Activated T-cell treated with anti-CD3 and anti-CD28 coated beads, Interleukin-2, amount 50 U/mL, for 72 hours (primary cell): ENCODE measurements at places on chromosomes 12 and 14. TPM values are rescaled to one million over a fixed set of nuclear protein-coding genes. Genes with fewer than 3 reads are reported as not detected.
A peak's percentile ranks its signal among the peaks of the same experiment; 100 is the strongest.

Gene RNASE7
- total RNA-seq = not detected

Gene RD3L
- total RNA-seq = not detected

Gene ENDOU
- total RNA-seq = 0.44 TPM

Gene FIGNL2
- 0.86 TPM for total RNA-seq

Gene YY1
- 99.8 TPM for total RNA-seq

Gene KRT2
- total RNA-seq = not detected

Gene C14orf132
- total RNA-seq = 3.4 TPM

DNA sequence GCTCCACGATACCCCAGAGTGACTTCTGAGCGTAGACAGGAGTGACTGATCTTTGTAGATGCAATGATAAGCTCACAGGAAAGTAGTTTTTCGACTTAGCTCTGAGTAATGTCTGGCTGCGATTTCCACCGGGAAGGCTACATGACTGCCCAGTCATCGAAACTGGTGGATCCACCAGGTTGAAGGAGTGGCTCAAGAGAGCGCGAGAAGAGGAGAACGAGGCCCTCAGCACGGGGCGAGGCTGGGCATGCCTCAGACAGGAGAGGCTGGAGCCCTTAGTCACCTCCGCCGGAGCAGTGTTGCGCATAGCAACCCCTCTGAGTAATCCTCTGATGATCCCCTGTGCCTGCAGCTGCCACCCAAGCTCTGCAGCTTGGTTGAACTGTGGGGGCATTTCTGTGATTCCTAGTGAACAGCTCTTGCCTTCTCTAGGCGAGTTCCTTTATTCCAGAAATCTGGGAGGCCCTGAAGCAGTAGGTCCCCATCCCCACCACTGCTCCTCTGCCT lies 25.6 kb downstream of the ELK3 start:
- H3K36me3 ChIP-seq = peaks cover 19% of the 10 kb centered on the region
- H3K4me1 ChIP-seq = peaks cover 47% of the 10 kb centered on the region
- no peak overlapping the region for H3K4me3 ChIP-seq
- DNase-seq = no peak

GRCh38 chr12:38646146-38646545 lies 259.2 kb downstream of the CPNE8 start:
- no peaks in the 10 kb centered on the region for H3K36me3 ChIP-seq
- no peaks in the 10 kb centered on the region for H3K27me3 ChIP-seq
- H3K4me3 ChIP-seq = no peak overlapping the region
- H3K27ac ChIP-seq = no peak overlapping the region
- DNase-seq = no peak

GRCh38 chr14:50396631-50397389 lies at the start of gene CDKL1:
Gene CDKL1, minus strand, starts transcription at chr14:50396881. Its CDS starts 1,013 bp downstream, at chr14:50395868.
- H3K36me3 ChIP-seq = peaks cover 1% of the 10 kb centered on the region
- peaks cover 13% of the 10 kb centered on the region for H3K4me1 ChIP-seq
- H3K4me3 ChIP-seq = peak within 1 kb of the TSS; percentile 80
- H3K27ac ChIP-seq = no peak within 1 kb of the TSS

DNA sequence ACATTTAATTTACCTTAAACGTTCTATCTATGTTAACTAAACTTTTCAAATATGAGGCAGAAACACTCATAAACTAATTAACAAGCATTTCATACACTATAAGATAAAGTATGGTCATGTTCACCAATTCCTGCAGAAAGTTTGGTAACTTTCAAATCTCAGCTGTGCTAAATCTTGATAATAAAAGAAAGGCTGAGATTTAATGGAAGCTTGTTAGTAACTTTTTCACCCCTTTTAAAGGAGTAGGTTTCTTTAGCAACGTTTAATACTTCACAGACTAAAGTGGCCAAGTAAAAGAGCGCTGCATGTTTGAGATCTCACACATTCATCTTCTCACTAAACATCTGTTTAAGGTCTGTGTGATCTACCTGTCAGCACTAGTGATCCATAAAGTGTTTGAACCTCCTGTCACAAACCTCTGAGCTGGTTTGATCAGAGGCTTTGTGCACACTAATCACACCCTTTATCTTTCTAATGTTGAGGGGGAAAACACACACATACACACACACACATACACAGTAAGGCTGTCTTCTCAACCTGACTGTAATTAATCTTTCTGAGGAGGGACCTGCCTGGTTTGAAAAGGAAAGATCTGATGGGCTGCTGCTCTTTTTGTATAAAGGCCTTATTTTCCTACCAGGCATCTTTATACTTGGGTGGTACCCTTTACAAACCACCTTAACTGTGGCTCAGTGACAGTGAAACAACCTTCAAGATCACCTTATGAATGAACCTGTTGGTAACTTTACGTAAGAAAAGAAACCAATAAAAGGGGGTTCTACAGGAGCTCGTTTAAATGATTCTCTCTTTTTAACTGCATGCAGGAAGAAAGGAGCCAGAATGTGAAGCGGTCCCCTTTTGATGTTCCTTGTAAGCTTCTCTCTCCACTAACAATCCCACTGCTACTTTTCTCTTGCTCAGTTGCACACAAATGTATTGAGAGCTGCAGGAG lies 244.2 kb downstream of the SOX5 start:
- no peaks in the 10 kb centered on the region for H3K36me3 ChIP-seq
- H3K4me3 ChIP-seq = no peak overlapping the region
- no peaks in the 10 kb centered on the region for H3K27me3 ChIP-seq
- H3K27ac ChIP-seq = no peak overlapping the region
- H3K4me1 ChIP-seq = no peaks in the 10 kb centered on the region

DNA sequence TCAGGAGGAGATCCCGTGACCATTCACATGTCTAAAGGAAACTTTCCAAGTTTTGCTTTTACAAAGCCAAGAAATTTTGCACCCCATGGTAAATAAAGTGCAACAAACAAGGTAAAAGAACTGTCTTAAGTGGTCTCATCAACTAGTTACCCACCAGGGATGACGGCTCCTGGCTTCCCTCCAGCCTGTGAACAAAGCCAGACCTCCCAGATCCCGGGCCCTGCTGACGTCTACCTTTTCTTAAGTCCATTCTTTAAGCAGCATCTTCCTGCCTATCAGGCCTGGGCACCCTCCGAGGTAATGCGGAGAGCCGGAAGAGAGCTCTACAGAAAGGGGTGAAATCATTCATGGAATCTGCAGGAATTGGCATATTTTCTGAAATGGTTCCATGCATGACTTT lies 58.0 kb upstream of the DAAM1 start:
- no peaks in the 10 kb centered on the region for H3K4me1 ChIP-seq
- peaks cover 15% of the 10 kb centered on the region for H3K27me3 ChIP-seq
- no peak for DNase-seq
- no peak overlapping the region for H3K27ac ChIP-seq
- H3K4me3 ChIP-seq = no peak overlapping the region

DNA sequence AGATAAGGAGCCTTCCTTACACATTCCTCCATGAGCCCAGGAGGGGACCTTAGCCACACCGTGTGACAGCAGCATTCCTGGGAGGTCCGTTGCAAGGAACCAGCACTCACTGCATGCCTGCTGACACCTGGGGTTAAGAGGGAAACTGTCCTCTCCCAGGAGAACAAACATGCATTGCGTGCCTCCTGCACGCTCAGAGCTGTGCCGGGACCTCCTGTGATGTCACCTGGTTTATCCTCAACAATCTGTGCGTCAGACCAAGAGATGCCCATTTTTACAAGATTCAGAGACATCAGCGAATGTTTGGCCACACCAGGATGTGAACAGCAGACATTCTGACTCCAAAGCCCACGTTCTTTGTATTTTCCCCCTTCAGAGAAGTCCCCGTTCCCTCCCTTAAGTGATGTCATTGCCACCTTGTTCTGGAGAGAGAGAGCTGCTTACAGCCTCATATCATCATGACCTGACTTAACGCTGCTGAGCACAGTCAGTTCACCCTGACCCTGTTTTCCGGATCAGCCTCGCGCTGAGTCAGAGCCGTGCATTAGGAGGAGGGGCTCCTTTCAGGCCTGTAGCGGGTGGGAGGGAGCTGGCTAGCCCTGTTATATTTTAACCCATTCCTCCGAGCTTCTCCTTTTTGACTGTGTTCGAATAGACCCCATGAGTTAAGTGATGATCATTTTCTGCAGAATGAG lies 36.2 kb downstream of the TMEM120B start:
- H3K27ac ChIP-seq = no peak overlapping the region
- DNase-seq = no peak
- peaks cover 15% of the 10 kb centered on the region for H3K4me1 ChIP-seq
- H3K36me3 ChIP-seq = peaks cover 2% of the 10 kb centered on the region

DNA sequence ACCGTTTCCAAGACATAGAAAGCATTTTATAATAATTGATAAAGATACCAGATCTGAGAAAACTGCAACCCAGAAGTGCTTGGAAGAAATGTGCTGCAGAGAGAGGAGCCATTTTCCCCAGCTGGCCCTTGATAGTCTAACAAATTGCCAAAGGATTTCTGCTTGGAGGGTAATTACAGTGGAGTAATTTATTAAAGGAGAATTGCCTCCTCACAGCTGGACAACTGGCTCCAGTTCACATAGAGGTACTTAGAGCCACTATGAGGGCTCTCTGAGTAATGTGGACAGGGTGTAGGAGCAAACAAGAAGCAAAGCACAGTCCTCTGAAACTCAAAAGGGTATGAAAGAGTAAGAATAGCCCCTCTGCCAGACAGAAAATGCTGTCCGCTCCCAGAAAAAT lies 335.6 kb downstream of the SYT1 start:
- no peaks in the 10 kb centered on the region for H3K4me1 ChIP-seq
- H3K27me3 ChIP-seq = no peaks in the 10 kb centered on the region
- H3K27ac ChIP-seq = no peak overlapping the region
- no peak for DNase-seq

- H3K27ac ChIP-seq = no peak overlapping the region
- H3K4me3 ChIP-seq = no peak overlapping the region
- H3K27me3 ChIP-seq = no peaks in the 10 kb centered on the region
These were observed 18.0 kb downstream of the PHLDA1 start for GRCh38 chr12:76013603-76014002.

- H3K4me1 ChIP-seq = no peaks in the 10 kb centered on the region
- DNase-seq = no peak
These were observed 34.8 kb downstream of the DLK1 start for GRCh38 chr14:100761481-100761880.

DNA sequence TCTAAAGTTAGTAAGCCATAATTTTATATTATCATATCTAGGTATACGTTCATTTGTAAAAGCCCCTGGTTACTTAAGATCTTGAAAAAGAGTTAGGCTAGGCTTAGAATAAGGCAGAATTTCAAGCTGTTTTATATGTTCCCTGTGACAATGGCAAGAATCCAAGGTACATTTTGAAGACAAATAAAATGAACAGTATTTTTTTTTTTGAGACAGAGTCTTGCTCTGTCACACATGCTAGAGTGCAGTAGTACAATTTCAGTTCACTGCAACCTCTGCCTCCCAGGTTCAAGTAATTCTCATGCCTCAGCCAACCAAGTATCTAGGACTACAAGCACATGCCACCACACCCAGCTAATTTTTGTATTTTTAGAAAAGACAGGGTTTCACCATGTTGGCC lies 139.2 kb downstream of the DUSP6 start:
- H3K27ac ChIP-seq = no peak overlapping the region
- H3K36me3 ChIP-seq = no peaks in the 10 kb centered on the region

GRCh38 chr14:23881282-23881681 lies 72.3 kb upstream of the DHRS4 start:
- no peaks in the 10 kb centered on the region for H3K36me3 ChIP-seq
- H3K27me3 ChIP-seq = peaks cover 10% of the 10 kb centered on the region
- DNase-seq = no peak
- no peak overlapping the region for H3K27ac ChIP-seq

GRCh38 chr12:109461049-109461845 lies 15.9 kb downstream of the KCTD10 start:
- H3K4me1 ChIP-seq = peaks cover 59% of the 10 kb centered on the region
- H3K36me3 ChIP-seq = peaks cover 1% of the 10 kb centered on the region
- peak overlapping the region; percentile 50 for H3K27ac ChIP-seq
- H3K27me3 ChIP-seq = no peaks in the 10 kb centered on the region
- no peak overlapping the region for H3K4me3 ChIP-seq
- DNase-seq = no peak

DNA sequence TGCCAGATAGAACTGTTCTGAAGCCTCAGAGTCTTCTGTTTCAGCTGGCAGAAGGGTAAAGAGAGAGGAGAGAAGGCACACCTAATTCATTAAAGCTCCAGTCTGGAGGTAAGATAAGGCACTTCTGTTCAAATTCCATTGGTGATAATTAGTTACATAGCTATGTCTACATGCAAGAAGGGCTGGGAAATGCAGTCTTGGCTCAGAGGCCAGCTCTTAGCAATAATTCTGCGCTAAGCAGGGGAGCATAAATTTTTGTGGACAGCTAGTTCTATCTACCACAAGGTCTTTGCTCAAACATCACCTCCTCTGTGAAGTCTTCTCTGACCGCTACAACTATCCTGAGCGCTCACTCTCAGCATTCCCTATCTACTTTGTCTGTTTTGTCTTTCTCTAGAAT lies 14.3 kb upstream of the E2F7 start:
- no peak for DNase-seq
- H3K4me1 ChIP-seq = no peaks in the 10 kb centered on the region
- no peak overlapping the region for H3K4me3 ChIP-seq
- no peaks in the 10 kb centered on the region for H3K27me3 ChIP-seq
- no peak overlapping the region for H3K27ac ChIP-seq

DNA sequence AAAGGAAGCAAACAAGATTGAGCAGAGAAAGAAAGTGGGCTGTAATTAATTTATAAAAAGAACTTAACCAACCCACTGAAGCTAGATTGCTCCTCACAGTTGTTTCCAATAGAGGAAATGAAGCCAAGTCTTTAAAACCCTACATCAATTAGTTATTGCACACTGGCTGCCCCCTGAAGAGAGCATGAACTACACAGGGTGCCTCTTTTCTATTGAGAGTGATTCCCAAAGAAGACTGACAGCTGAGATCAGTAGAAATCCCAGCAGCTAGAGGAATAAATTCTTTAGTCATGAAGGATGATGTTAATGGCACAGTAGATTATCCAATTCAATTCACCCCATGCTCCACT lies 8.6 kb upstream of the USP15 start:
- DNase-seq = no peak
- H3K27ac ChIP-seq = peak overlapping the region; percentile 43
- peaks cover 2% of the 10 kb centered on the region for H3K36me3 ChIP-seq
- H3K27me3 ChIP-seq = no peaks in the 10 kb centered on the region

GRCh38 chr14:59228421-59228820 lies 40.0 kb downstream of the DAAM1 start:
- H3K27ac ChIP-seq = no peak overlapping the region
- no peak overlapping the region for H3K4me3 ChIP-seq

- no peak overlapping the region for H3K27ac ChIP-seq
- no peaks in the 10 kb centered on the region for H3K27me3 ChIP-seq
- DNase-seq = no peak
- H3K4me3 ChIP-seq = no peak overlapping the region
- H3K36me3 ChIP-seq = peaks cover 2% of the 10 kb centered on the region
- no peaks in the 10 kb centered on the region for H3K4me1 ChIP-seq
These were observed 74.1 kb downstream of the ESR2 start for GRCh38 chr14:64220056-64220455.

DNA sequence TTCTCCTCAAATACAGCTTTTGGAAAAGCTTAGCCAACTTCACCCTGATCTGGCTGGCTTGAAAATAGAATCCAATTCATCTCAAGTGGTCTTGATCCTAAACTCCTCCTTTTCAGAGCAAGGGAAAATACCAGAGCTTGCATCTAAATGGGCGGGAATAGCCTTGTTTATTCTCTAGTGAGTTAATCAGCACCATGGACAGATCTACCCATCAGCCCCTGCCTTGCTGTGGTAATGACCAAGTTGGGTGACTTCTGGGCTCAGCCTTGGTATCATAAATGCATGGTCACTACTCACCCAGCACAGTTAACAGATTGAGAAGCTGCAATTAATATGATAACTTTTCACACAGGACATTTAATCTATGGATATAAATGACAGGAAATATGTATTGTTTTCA lies 196.6 kb downstream of the GLT1D1 start:
- H3K27me3 ChIP-seq = no peaks in the 10 kb centered on the region
- H3K27ac ChIP-seq = no peak overlapping the region
- no peaks in the 10 kb centered on the region for H3K4me1 ChIP-seq
- no peaks in the 10 kb centered on the region for H3K36me3 ChIP-seq
